Stimulated activated CD8-positive, alpha-beta memory T cell treated with anti-CD3 and anti-CD28 coated beads, Interleukin-4, amount 100 ng/mL, for 4 hours (primary cell): ENCODE measurements at places on chromosomes 16 and 17.

GRCh38 chr16:22214402-22214801 is 8.3 kb downstream of the EEF2K start:
- no peak for DNase-seq

DNA sequence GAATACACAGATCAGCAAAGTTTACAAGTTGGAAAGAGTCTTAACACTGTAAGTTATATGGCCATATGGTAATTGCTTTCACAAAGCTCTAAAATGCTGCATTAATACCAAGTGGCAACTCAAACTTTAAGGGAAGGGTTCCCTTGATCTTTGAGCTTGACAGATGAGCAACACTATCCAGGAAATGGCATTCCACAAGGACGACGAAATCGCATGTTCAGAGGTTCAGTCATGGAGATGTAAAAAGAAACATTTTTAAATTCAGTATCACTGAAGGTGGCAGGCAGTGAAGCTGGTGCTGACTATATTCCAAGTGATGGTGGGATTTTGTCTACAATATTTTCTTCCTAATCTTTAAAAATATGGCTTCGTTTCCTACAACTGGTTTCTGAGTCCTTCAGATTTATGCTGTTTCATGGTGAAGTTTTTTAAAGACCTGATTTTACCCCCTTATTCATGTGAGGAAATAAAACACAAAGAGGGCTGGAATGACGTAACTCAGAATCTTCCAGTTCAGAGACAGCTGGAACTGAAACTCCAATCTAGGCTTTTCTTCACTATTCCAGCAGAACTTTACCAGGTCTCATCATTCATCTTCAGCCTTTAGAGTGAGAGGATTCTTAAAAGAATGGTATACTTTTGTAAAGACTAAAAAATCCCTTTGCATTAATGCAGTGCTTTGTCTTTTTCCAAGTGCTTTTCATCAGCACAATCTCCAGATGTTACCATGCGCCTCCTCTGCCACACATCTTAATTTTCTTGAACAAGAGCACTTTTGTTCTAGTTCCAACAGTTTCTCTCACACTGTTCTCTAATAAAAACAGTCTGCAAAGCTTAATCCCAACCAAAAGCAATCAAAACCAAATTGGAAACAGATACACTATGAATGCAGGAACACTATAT is 20.2 kb downstream of the CHCT1 start:
- no peak for DNase-seq

DNA sequence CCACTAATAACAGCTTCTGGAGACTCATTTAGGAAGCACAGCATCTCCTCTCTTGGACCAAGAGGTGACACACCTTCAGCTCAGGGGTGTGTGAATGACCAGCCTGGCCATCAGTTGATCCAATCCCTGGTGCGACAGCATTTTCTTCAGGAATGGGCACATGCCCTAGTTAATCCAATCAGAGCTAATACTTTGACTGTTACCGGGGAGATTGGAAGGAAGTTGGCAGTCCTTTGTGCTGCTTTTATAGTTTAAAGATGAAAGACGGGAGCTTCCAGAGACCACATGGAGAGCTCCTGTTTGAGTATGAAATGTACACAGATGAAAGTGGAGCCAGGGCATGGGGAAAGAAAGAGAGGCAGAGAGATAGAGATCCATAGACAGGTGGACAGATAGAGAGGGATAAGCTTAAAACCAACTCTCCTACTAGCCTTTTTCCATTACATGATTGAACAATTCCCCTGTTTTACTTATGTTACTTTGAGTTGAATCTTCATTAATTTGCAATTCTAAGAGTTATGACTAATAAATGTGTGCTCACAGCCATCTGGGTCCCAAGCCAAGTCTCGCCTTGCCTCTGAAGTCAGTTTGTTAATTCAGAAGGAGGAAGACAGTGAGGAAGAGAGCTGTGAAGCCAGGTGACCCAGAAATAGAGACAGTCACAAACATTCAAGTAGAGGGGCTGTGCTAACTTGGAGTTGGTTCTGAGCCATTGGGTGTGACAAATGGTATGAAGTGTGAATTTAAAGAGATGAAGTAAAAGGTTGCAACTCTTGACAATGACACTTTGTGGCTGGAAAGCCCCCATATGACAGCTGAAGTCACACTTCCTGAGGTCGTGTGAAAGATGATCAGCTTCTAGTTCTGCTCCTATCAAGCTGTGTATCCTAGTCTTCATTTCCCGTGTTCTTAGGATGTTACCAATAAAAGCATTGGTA is 120.0 kb upstream of the GOT2 start:
- DNase-seq, result no peak

GRCh38 chr16:86095906-86096485 is 197.0 kb downstream of the IRF8 start:
- no peak for DNase-seq

DNA sequence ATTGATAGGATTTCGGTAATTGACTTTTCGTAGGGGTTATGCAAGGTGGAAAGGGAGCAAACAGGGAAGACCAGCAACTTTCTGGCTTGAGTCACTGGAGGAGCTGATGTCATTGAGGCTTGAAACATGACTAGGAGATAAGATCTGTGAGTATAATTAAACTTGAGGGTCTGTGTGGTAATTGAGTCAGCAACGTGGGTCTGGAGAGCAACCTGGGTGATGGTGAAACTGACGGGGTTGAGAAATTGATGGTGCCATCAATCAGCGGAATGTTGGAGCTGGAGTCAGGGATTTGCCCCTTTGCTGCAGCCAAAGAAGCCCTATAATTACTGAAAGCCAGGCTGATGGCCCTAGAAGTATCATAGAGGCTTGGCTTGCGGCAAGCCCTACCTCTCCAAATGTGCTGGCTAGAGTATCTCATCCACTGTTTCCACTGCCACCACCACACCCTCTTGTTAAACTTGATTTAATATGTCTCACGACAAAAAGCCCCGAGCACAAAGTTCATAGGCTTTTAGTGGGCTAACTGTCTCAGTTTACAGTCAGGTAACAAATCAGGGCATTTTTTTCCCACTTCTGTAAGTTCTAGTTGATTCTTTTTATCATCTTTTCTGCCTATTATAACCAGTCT is 186.9 kb upstream of the ELAC2 start:
- no peak for DNase-seq

DNA sequence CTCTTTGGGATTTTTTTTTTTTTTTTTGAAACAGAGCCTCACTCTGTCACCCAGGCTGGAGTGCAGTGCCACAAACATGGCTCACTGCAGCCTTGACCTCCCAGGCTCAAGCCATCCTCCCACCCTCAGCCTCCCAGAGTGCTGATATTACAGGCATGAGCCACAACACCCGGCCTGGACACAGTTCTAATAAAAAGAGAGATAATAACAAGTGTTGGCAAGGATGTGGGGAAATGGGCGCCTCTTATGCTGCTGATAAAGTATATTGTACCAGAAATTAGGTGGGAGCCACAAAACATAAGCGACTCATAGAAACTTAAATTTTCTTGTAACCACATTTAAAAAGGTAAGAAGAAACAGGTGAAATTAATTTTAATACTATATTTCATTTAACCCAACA is 50.4 kb upstream of the FA2H start:
- DNase-seq, result no peak

DNA sequence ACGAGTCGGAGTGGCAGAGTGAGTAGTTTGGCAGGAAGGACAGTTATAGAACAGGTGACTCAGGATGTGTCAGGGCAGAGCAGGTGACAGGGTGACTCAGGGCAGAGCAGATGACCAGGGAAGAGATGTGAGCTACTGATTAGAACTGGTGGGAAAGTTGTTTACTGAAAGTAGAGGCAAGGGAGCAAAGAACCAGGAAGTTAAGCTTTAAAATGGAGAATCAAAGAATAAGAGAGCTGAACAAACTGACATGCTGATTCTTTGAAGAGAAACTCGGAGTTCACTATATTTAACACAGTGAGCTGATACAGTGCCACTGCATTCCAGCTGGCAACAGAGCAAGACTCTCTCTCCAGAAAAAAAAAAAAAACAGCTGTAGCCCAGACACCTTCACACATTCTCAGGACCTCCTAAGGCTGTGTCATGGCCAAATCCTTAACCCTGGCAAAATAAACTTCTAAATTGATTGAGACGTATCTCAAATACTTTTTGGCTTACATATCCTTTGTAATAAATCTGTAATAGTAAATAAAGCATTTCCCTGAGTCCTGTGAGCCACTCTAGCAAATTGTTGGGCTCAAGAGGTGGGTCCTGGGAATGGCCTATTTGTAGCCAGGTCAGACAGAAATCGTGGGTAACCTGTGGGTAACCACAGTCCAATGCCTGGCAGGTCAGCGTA is 12.3 kb upstream of the UBE2I start:
- DNase-seq, result no peak

GRCh38 chr16:7534749-7535148 is 202.1 kb downstream of the RBFOX1 start:
- no peak for DNase-seq

DNA sequence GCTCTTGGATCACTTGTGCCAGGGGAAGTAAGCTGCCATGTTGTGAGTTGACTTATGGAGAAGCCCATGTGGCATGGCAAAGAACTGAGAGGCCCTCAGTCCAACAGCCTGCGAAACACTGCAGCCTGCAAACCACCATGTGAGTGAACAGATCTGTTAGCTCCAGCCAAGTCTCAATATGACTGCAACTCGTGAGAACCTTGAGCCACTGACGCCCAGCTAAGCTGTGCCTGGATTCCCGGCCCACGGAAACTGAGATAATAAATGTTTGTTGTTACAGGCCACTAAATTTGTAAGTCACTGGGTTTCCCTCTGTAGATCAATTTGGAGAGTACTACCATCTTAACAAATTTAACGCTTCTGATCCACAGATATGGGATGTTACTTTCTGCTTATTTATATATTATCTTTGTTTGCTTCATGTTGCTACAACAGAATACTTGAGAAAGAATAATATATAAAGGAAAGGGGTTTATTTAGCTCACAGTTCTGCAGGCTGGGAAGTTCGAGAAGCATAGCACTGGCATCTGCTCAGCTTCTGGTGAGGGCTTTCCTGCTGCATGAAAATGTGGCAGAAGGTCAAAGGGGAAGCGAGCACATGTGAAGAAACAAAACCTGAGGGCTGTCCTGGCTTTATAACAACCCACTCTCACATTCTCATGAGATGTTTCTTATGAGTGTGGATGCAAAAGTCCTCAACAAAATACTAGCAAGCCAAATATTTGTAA is 29.4 kb upstream of the ATP2A3 start:
- no peak for DNase-seq

GRCh38 chr16:55622272-55622671 is 33.5 kb upstream of the SLC6A2 start:
- DNase-seq, result no peak

- DNase-seq, result no peak
These were observed 8.4 kb downstream of the DEXI start for GRCh38 chr16:10933865-10934264.

DNA sequence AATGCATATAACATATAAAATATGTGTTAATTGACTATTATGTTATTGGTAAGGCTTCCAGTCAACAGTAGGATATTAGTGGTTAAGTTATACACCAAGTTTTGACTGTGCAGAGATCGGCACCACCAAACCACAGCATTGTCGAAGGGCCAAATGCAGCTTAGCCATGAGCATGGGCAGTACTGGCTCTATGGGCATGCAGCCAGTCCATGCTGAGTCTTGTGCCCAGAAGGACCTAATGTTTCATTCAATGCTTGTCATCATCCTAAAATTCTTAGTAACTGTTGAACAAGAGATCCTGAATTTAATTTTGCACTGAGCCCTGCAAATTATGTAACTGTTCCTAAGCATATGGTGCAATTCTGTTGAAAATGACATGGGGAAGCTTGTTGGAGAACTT is 233.4 kb upstream of the HS3ST3A1 start:
- DNase-seq, result no peak

GRCh38 chr16:89602273-89602951 is 11.0 kb upstream of the DPEP1 start:
- peak; percentile 36 for DNase-seq
